Stimulated activated CD4-positive, alpha-beta T cell treated with anti-CD3 and anti-CD28 coated beads, Interleukin-1b, Interleukin-23, amount 100 ng/mL, for 48 hours (primary cell): ENCODE measurements at places on chromosomes 2 and 18.

DNA sequence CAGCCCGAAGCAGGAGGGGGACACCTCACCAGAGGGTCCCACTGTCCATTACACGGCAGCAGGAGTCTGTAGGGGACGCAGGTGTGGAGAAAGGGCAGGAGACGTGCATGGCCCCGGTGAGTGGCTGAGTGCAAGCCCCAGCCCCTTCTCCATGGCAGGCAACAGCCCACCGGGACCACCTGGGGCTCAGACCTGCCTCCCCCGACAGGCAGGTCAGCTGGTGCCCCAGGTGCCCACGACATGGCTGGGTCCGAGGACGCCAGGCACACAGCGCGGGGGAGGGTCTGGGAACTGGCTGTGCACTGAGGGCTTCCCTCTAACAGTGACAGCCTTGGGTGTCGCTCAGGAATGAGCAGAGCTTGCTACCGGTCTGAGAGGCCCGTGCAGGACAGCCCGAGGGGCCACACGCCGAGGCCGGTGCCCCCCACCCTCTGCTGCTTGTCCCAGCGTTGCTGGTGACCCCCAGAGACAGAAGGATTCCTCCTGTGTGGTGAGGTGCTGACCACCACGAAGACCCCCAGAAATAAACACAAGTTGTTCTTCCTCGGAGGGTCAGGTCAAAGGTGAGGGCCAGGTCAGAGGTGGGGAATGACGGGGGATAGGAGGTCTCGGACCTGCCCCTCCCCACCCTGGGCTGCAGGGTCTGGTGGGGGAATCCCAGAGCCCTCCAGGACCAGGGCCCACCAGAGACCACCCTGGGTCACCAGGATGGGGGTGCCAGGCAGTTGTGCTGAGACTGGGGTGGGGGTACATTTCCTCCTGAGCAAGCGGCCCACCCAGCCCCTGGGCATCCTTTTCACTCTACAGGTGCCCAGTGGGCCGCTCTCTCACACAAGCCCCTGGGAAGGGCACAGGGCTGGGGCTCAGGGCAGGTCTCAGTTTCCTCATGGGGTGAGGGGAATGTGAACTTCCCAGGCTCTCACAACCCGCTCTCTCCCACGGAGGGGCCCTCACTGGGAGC, 50.6 kb downstream of the SLC66A2 start:
- no peak for DNase-seq

DNA sequence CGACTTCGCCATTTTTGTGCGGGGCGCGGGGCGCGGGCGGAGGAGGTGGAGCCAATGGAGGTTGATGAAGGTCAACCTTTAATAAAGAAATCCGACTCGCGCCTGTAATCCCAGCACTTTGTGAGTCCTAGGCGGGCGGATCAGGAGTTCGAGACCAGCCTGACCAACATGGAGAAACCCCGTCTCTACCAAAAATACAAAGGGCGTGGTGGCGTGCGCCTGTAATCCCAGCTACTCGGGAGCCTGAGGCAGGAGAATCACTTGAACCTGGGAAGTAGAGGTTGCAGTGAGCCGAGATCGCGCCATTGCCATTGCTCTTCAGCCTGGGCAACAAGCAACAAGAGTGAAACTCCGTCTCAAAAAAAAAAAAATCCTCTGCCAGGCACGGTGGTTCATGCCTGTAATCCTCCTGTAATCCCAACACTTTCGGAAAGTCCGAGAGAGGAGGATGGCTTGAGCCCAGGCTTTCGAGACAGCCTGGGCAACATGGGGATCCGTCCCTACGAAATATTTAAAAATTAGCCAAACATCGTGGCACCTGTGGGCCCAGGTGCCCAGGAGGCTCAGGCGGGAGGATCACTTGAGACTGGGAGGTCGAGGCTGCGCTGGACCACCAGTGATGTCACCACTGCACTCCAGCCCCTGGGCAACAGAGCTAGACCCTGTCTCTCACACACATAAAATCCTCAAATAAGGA, 493 bp upstream of the PREB start:
- DNase-seq, result no peak

- DNase-seq, result no peak
Observed at GRCh38 chr2:240597054-240597418, 10.5 kb downstream of the CAPN10 start.

- DNase-seq, result no peak
Observed at GRCh38 chr2:98898423-98898841, 37.6 kb downstream of the CRACDL start.

- no peak for DNase-seq
Observed at GRCh38 chr18:55406451-55406991, 181.5 kb downstream of the TCF4 start.

GRCh38 chr2:84846741-84847142, 34.1 kb downstream of the TRABD2A start:
- no peak for DNase-seq
